Colonic mucosa (tissue), 4 donors: ENCODE measurements at places on chromosomes 1 and 21.

GRCh38 chr1:166627558-166627957 lies 211.7 kb upstream of the POGK start:
- no peak for DNase-seq

DNA sequence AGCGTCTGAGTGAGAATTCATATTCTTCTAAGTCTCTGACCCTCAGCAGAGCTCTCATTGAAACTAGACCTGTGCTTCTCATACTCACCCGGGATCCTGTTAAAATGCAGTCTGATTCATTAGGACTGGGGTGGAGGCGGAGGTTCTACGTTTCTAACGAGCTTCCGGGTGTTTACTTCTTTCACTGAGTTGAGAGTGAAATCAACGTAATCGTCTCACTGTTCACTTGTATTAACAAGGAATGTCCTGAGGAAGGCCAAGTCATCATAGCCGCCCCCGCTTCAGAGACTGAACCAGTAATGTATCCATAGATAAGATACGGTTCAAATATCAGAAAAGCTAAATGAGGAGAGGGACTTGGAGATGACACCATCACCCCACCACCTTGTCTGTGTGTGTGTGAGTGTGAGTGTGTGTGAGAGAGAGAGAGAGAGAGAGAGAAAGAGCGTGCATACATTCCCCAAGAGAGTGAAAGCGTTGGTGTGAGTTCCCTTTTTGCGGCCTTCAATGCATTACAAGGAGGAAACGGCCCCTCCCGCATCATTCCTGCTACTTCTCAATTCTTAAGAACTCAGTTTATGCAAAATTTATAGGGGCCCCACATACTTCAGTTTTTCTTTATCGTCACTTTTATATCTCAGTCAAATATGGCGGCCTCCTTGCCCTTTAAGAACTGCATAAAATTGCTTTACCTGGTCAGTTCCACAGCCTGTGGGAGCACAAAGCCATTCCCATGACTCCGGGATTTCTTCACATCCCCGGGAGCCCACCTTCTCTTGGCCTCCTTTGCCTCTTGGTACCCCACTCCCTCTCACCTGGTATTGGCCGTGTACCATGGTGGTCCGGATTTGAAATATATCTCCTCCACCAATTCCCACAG lies 19.8 kb downstream of the KMO start:
- DNase-seq, result no peak

DNA sequence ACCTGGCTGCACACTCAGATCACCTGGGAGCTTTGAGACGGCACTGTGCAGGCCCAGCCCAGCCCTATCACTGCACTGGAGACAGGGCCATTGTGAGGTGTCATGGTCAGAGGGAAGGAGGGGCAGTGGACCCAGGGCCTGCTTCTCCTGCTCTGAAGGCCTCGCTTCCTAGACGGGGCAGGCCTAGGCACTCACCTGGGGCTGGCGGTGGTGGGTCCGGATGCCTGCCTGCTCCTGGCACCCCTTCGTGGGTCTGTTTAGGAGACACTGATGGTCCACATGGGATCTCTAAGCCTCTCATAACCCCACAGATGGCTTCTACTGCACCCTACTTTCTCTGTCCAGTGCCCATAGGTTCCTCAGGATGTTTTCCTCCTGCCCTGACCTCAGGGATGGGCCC lies 230.9 kb downstream of the MATN1 start:
- DNase-seq, result no peak

DNA sequence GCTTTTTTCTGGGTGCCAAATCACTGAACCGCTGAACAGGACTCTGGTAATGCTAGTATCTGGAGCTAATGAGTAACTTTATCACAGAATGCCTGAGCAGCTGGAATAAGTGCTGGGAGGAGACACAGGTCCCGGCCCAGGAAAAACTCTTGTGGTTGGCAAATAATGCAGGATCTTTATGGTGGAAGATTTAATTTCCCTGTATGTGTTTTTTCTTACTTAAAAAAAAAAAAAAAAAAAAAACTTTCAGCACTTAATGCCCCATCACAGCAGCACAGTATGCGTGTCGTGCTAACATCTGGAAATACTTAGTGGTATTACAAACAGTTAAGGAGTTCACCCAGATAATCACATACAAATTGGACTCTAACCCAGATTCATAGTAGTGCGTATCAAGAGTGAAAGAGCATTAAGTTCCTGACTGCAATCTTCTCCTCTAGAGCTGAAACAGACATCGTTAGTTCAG lies 220.7 kb downstream of the TOMM20 start:
- DNase-seq, result no peak

GRCh38 chr1:152961226-152961891 lies 9.1 kb upstream of the SPRR4 start:
- DNase-seq, result no peak

DNA sequence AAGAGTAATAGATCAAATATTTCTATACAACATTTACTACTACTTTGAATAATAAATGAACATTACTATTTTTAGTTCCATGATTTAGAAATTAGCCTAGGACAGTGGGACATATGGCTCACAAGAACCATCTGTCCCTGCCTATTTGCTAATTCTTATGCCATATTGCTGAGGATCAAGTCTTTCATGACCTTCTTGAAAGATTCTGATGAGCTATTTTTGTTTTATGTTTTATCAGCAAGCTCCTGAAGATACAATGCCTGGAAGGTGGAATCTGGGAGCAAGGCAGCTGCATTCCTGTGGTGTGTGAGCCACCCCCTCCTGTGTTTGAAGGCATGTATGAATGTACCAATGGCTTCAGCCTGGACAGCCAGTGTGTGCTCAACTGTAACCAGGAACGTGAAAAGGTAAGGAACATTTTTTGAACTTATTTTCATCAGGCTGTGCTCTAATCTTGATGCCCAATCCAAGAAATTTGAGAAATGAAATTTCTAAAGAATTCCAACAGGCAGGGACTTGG lies 326.7 kb downstream of the PAPPA2 start:
- DNase-seq, result no peak

DNA sequence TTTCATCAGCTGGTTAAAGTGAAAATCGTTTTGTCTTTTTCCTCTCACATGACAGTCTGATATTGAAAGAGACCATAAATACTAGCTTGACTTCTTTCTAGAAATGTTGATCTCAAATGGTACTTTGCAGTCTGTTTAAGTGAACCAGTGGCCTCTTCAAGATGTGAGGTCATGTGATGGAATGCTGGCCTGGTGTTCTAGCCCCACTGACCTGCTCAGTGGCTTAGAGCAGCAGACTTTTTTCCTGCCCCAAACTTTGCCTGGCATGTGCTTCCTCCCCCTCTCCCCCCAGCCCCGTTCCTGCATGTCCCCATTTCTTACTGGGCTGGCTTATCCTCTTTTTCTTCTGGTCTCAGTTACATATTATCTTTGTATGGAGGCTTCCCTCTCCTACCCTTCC lies 34.3 kb downstream of the ZYG11A start:
- DNase-seq, result no peak

DNA sequence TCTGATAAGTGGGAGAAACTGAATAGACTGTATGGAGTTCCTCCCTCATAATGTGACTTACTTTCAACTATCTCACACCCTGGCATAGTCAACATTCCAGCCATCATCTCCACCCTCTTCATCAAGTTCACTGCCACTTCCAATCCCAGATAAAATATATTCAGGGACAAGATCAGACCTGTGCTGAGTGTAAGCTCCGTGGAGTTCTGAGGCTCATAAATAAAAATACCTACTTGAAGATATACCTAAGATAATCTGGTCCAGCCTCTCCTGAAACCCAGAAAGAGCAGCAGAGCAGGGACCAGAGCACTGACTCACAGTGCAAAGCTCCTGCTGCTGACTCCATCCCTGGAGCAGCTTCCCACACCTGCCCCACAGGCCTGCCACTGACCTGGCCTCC lies 1.7 kb upstream of the LCE7A start:
- DNase-seq, result no peak

- DNase-seq, result no peak
Measured at GRCh38 chr1:167126317-167126716, 32.4 kb downstream of the STYXL2 start.

- no peak for DNase-seq
Measured at GRCh38 chr1:95733031-95733430, 499.0 kb downstream of the RWDD3 start.

- DNase-seq, result no peak
Measured at GRCh38 chr1:97201641-97202040, 480.1 kb downstream of the PTBP2 start.

DNA sequence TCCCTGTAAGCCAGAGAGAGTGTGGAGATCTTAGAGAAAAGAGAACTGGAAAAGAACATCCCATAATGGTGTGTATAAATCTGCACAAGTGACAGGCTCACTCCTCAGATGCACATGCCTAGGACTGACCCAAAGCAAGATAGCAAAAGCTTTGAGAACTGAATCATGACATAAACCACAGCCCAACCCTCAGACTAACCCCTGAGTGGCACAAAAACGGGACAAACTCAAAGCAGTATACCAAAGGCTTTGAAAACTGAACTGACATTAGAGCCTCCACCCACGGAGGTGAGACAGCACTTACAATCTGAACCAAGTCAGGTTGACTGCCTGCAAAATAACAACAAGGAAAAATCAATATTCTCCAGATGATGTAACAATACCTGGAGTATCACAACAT lies 70.8 kb downstream of the TIAM1 start:
- DNase-seq, result no peak

- no peak for DNase-seq
Measured at GRCh38 chr1:7430691-7431090, 340.4 kb upstream of the VAMP3 start.

GRCh38 chr21:38945545-38946245 lies 140.0 kb downstream of the ETS2 start:
- DNase-seq, result no peak

GRCh38 chr1:25109531-25109951 lies 122.8 kb downstream of the SYF2 start:
- DNase-seq, result no peak

- no peak for DNase-seq
Measured at GRCh38 chr1:54274448-54274847, 74.5 kb downstream of the MRPL37 start.

DNA sequence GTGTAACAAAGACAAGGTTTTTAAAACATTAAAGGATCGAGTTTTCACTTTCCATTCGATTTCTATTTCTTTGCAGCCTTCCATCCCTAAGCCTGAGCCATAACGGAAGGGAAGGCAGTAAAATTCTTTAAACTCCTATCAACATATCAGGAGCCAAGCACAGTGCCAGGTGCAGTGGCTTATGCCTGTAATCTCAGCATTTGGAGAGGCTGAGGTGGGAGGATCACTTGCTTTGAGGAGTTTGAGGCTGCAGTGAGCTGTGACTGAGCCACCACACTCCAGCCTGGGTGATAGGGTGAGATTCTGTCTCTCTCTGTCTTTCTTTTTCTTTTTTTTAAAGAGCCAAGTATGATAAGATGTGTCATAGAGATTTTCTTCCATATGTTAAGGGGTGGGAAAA lies 217.5 kb upstream of the GREM2 start:
- DNase-seq, result no peak

GRCh38 chr1:154856544-154856943 lies 13.5 kb downstream of the KCNN3 start:
- no peak for DNase-seq

DNA sequence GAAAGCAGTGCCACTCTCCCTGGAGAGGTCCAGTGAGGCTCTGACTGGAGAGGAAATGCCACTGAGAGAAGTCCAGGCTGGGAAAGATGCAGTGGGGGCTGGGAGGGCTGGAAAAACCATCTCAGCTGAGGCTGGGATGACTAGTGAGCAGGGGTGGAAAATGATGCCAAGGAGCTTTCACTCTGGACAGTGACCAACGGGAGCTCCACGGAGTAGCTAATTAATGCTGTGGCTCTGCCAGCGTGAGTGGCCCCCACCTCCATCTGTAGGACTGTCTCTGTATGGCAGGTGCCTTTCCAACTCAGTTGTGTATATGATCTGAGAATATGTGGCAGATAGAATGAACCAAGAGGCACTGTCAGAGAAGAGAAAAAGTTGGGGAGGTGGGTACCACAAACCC lies 86.7 kb downstream of the DDX20 start:
- no peak for DNase-seq

DNA sequence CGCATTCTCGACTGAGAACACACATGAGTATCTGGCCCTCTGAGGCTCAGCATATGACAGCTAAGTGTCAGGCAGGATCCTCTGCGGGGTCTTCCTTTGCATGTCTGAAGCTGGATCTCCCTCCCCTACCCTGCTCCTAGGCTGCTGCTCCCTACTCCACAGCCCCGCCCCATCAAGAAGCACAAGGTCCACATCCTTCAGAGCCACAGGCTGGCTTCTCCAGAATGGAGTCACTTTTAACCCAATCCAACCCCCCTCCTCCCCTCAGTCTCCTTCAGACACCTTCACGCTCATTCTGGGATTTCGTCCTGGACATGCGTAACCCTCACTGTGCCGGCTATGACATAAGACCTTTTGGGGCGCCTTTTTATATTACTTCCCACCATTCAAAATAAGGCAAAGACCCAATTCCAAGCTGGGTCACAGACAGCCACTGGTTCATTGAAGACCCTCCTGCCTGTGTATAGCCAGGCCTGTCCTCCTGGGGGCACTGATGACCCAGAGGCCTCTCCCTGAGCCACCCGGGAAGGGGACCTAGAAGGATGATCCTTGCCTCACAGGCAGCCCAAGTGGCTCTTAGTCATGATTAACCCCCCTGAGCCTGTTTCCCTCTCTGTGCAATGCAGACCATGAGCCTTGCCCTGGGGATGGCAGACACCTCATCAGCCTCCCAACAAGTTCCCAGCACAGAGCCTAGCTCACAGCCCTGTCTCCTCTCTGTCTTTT lies 4.7 kb downstream of the ADGRB2 start:
- DNase-seq, result no peak

DNA sequence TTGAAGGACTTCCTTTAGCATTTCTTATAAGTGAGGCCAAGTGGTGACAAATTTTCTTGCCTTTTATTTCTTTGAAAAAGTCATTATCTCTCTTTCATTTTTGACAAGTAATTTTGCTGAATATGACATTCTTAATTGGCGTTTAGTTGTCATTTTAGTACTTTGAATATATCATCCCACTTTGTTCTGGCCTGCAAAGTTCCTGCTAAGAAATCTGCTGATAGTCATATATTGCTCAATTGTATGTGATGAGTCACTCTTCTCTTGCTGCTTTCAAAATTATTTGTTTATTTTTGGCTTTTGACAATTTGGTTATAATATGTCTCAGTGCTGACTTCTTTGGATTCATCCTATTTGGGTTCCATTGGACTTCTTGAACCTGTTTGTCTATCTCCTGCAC lies 312.6 kb downstream of the DUSP10 start:
- no peak for DNase-seq
